ENCODE measurements at places on chromosomes 16 and 17.
A peak's percentile ranks its signal among the peaks of the same experiment; 100 is the strongest.

DNA sequence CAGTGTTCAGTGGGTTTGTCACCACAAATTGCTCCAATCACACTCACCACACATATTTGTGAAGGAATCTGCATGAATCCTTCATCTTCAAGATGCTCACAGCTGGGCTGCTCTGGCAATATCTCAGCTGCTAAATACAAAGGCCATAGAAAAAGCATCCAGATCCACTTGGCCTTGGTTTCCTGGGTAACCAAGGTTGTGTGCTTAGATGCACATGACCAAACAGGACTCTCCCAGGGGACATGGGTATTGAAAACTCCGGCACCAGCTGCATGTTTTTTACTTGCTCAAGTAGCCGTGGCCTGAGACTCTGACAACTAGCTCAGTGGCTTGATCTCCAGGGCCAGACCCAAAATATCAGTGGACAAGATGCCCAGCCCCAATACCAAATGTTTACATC is 131.3 kb downstream of the CBLN1 start:
- no peak for DNase-seq

GRCh38 chr17:19736071-19736470 is 12.0 kb downstream of the ALDH3A1 start:
- no peak for DNase-seq

DNA sequence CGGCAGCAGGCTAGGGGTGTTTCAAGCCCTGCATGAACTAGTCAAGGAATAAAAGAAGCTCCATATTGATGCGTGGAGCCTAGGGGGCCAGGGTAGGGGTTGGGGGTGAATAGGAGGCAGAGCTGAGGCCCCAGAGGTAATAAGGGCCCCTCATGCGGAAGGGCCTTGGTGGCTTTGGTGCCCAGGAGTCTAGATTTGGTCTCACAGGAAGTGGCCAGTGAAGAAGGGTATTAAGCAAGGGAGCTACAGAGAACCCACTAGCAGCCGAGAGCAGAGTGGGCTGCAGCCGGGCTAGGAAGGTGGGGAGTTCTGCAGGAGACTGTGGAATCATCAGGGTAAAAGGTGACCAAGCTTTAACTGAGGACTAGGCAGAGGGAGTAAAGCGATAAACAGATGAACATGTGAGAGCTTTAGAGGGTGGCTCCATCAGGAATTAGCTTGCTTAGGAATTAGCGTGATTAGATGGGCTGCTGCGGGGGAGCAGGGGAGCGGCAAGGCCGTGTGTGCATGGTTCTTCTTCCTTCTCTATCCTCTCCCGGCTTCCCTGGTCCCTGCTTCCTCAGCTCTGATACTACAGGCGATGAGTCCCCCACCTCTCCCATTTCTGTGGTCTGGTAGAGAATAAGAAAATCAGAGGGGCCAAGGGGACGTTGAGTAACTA is 9.8 kb downstream of the GNGT2 start:
- no peak for DNase-seq

GRCh38 chr17:2954898-2955445 is 108.4 kb downstream of the OR1D5 start:
- no peak for DNase-seq

GRCh38 chr17:80846932-80847331 is 144.7 kb upstream of the CHMP6 start:
- no peak for DNase-seq

DNA sequence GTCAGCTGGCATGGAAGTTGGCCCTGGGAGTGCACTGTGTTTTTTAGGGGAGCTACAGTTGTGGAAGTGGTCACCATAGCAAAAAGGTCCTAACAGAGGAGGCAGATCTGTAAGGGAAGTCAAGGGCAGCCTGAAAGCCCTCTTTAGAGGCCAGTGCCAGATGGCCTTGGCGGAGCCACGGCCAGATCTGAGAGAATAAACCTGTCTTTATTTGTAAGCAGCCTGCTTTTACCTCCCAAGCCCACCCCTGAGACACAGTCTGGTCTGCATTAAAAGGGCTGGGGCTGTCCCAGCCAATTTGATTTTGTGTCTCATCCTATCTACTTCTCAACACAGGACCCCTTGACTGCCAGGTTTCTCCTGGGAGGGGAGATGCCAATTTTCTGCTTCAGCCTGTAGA is 51.0 kb upstream of the NOL11 start:
- DNase-seq, result no peak

DNA sequence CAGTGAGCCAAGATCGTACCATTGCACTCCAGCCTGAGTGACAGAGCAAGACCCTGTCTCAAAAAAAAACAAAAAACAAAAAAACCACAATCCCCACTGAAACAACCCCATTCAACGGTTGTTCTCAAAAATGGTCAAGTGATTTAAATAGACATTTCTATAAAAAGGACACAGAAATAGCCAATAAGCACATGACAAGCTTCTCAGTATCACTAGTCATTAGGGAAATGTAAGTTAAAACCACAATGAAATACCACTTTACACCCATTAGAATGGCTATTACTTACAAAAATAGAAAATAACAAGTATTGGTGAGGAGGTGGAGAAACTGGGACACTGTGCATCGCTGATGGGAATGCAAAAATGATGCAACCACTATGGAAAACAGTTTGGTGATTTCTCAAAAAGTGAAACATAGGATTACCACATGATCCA is 26.6 kb upstream of the MYLK3 start:
- DNase-seq, result no peak

DNA sequence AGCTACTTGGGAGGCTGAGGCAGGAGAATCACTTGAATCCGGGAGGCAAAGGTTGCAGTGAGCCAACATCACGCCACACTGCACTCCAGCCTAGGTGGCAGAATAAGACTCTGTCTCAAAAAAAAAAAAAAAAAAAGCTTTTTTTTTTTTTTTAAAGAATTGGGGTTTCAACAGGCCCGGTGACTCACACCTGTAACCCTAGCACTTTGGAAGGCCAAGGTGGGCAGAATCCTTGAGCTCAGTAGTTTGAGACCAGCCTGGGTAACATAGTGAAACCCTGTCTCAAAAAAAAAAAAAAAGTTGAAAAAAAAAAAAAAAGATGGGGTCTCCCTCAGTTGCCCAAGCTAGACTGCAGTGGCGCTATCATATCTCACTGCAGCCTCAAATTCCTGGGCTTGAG is 6.6 kb upstream of the HEXIM2 start:
- no peak for DNase-seq

- DNase-seq, result peak; percentile 73
Measured at GRCh38 chr17:28902819-28903545, at the start of gene DHRS13. Gene DHRS13, minus strand, starts transcription at chr17:28903079. Its CDS starts 135 bp downstream, at chr17:28902944.

DNA sequence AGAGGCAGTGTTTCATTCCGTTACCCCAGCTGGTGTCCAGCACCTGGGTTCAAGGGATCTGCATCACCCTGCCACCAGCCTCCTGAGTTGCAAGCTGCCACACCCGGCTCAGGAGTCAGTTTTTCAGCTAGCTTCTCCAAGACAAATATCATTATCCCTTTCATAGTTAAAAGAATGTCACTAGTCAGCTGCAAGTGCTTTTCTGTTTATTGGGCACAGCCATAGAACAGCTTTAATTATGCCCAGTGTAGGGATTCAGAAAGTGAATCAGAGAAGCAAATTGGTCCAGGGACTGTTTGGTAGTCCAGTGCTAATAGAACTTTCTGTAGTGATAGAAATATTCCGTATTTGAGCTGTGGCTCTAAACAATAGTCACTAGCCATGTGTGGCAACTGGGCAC is 2.9 kb upstream of the AOC3 start:
- no peak for DNase-seq

DNA sequence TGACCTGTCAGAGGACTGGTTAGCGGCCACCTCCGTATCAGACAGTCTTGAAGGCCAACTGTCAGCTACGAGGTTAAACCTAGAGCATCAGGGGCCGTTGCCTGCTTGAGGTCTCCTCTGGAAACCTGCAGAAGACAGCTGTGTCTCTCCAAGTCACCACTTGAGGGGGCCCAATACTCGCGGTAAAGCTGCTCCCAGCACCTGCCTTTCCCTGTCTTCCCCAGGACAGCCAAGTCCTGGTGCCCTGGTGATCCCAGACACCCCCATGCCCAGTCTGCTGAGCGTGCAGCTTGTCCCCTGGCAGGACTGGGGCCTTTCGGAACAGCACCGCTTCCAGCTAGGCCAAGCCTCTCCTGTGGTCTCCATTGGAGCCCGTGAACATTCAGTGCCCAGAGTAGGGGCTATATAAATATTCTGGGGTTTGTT is 80.1 kb downstream of the DNAH17 start:
- peak; percentile 90 for DNase-seq

DNA sequence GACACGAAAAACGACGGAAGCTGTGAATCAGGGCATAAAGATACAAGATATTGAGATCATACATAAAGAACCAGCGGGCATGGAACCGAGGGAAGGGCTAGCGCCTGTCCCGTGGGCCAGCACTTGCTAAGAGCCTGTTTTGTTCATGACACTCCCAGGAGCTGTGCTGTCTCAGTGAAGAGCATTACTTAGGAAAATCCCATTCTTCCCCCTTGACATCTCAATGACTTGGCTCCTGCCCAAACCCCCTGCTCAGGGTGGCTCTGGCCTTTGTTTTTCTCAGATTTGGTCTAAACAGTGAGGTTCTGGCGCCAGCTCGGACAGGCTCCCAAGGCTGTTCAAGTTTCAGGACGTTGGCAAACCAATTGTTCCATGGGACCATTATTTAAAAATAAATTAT is 79.1 kb upstream of the SEC14L1 start:
- no peak for DNase-seq

- DNase-seq, result no peak
Measured at GRCh38 chr17:36930583-36930900, 6.7 kb upstream of the LHX1 start.

GRCh38 chr17:68640242-68640989 is 39.2 kb upstream of the FAM20A start:
- DNase-seq, result no peak

- DNase-seq, result peak; percentile 53
Measured at GRCh38 chr16:66588981-66589713, 9.9 kb downstream of the CMTM2 start.

GRCh38 chr16:20871941-20872815 is 28.0 kb downstream of the DCUN1D3 start:
- DNase-seq, result no peak

GRCh38 chr17:72305472-72305871 is 184.7 kb downstream of the SOX9 start:
- no peak for DNase-seq

- DNase-seq, result no peak
Measured at GRCh38 chr17:77503293-77503655, 362.5 kb downstream of the SEC14L1 start.

DNA sequence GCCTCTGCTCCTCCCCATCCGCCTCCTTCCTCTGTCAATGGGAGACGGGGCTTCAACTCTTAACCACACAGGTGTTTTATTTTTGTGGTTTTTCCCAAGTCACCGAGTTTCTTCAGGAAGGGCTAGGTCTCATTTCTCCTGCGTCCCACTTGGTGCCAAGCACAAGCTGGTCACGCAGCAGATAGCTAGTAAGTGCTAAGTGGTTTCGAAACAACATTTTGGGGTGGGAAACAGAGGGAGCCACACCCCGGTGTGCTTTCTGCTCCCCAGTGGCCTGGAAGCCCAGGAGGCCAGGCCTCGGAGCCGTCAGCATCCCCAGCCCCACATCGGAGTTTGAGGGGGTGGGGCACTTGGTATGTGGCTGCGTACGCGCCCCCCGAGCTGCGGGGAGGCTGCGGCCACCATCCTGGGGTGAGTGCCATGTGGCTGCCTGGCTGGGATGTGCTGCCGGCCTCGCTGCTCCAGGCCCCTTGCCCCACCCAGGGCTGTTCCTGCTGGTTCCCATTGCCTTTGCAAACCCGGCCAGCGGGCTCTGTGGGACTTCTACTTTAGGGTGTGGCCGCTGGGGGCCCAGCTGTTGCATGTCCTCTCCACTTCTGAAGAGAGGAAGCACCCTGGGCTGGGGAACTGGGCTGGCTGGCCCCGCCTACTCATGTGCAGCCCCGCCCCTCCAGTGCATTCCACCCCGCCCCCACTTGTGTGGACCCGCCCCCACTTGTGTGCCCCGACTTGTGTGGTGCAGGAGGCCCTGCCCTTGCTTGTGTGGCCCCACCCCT is 55.6 kb downstream of the BAIAP2 start:
- no peak for DNase-seq

DNA sequence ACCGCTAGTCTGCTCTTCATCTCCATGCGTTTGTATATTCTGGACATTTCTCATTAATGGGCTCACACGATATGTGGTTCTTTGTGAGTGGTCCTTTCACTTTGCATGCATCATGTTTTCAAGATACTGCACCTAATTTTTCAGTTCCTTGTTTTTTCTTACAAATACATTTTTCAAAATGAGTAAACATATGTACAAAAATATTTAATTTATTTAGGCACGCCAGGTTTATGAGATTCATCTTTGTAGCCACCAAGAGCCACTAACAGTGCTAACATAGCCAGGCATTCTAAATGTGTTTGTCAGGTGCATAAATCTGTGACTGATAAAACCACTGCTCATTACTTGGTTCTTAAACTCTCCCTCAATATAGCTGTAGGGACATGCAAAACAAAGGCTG is 375.3 kb downstream of the WWOX start:
- no peak for DNase-seq

DNA sequence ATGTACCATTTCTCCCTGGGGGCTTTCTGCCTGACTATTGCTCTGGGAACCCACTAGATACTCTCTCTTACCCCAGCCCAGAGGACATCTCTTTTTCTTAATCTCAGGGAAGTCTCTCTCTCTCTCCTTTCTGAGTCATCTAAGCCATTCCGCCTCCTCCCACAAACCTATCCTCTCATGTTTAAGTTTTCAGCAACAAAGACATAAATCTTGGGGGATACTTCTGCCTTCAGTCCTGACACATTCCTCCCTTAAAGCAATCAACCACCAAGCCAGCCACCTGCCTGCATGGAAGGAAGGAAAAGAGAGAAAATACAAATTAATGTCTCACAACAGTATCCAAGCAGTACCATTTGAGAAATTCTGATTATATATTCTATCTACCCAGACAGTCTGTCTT is 128.8 kb downstream of the HS3ST2 start:
- DNase-seq, result no peak

- DNase-seq, result no peak
Measured at GRCh38 chr17:70136131-70136530, 33.2 kb upstream of the KCNJ2 start.

GRCh38 chr16:87982581-87983041 is 31.4 kb downstream of the BANP start:
- no peak for DNase-seq

- DNase-seq, result no peak
Measured at GRCh38 chr16:50266337-50267091, at the start of gene ADCY7. Gene ADCY7, plus strand, starts transcription at chr16:50266551. Its CDS starts 21,629 bp downstream, at chr16:50288180.
